ENCODE measurements at places on chromosomes 11 and 22. TPM values are rescaled to one million over a fixed set of nuclear protein-coding genes. Genes with fewer than 3 reads are reported as not detected.

Gene CRACR2B
- polyA plus RNA-seq, result not detected

Gene KMT2A
- polyA plus RNA-seq, result 13.0 TPM

Gene APOA4
- polyA plus RNA-seq, result not detected

Gene ANO3
- polyA plus RNA-seq, result 6.2 TPM

Gene GPHA2
- not detected for polyA plus RNA-seq

Gene SAA2
- not detected for polyA plus RNA-seq

Gene DYNC2H1
- polyA plus RNA-seq, result 19.0 TPM

Gene KDM4E
- polyA plus RNA-seq, result not detected

Gene DGCR6L
- polyA plus RNA-seq, result 13.6 TPM

Gene PGA4
- not detected for polyA plus RNA-seq

Gene ROBO4
- not detected for polyA plus RNA-seq

Gene FAT3
- polyA plus RNA-seq, result 10.2 TPM

Gene SSH3
- polyA plus RNA-seq, result not detected

Gene CEND1
- polyA plus RNA-seq, result 14.7 TPM

Gene DUSP18
- polyA plus RNA-seq, result 5.0 TPM

Gene BATF2
- not detected for polyA plus RNA-seq

Gene C22orf42
- not detected for polyA plus RNA-seq

Gene PRSS23
- polyA plus RNA-seq, result 7.1 TPM

Gene DDI1
- not detected for polyA plus RNA-seq

Gene KCNA4
- polyA plus RNA-seq, result 0.31 TPM

Gene HTR3B
- not detected for polyA plus RNA-seq

Gene MS4A7
- polyA plus RNA-seq, result not detected

Gene TRIM21
- polyA plus RNA-seq, result 2.8 TPM

Gene FBLN1
- polyA plus RNA-seq, result 0.56 TPM

Gene SERPINH1
- 8.1 TPM for polyA plus RNA-seq

Gene C1QTNF5
- polyA plus RNA-seq, result not detected

Gene GNG3
- 1,510 TPM for polyA plus RNA-seq

Gene LRRC32
- polyA plus RNA-seq, result not detected

Gene RAG1
- polyA plus RNA-seq, result not detected

Gene CLTCL1
- polyA plus RNA-seq, result 0.44 TPM

Gene FGF19
- polyA plus RNA-seq, result not detected

Gene ZBTB16
- polyA plus RNA-seq, result not detected

Gene PRODH
- polyA plus RNA-seq, result not detected

Gene ART1
- not detected for polyA plus RNA-seq

Gene KRTAP5-2
- polyA plus RNA-seq, result not detected

Gene IGSF22
- polyA plus RNA-seq, result 1.8 TPM

Gene DMC1
- polyA plus RNA-seq, result not detected

Gene FOLH1
- 0.24 TPM for polyA plus RNA-seq

Gene TH
- polyA plus RNA-seq, result not detected

Gene POLDIP3
- 5.4 TPM for polyA plus RNA-seq

Gene FOXRED1
- polyA plus RNA-seq, result 23.0 TPM

Gene NLRP14
- 0.07 TPM for polyA plus RNA-seq

Gene ASRGL1
- polyA plus RNA-seq, result 39.7 TPM

Gene LARGE1
- polyA plus RNA-seq, result 191 TPM

Gene CYTH4
- polyA plus RNA-seq, result not detected

Gene CHID1
- 47.8 TPM for polyA plus RNA-seq
